Prostate gland (tissue), 2 donors: ENCODE measurements at places on chromosomes 2 and 18. TPM values are rescaled to one million over a fixed set of nuclear protein-coding genes. Genes with fewer than 3 reads are reported as not detected.

The ALPI gene
- total RNA-seq, result not detected

The SLC4A3 gene
- 7.6 TPM for total RNA-seq

DNA sequence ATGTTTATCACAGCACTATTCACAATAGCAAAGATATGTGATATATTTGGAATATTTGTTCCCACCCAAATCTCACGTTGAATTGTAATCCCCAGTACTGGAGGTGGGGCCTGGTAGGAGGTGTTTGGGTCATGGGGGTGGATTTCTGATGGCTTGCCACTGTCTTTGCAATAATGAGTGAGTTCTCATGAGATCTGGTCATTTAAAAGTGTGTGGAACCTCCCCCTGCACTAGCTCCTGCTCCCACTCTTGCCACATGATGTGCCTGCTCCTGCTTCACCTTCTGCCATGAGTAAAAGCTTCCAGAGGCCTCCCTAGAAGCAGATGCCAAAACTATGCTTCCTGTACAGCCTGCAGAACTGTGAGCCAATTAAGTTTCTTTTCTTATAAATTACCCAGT lies 72.2 kb upstream of the DYNC1I2 start:
- no peak for DNase-seq

DNA sequence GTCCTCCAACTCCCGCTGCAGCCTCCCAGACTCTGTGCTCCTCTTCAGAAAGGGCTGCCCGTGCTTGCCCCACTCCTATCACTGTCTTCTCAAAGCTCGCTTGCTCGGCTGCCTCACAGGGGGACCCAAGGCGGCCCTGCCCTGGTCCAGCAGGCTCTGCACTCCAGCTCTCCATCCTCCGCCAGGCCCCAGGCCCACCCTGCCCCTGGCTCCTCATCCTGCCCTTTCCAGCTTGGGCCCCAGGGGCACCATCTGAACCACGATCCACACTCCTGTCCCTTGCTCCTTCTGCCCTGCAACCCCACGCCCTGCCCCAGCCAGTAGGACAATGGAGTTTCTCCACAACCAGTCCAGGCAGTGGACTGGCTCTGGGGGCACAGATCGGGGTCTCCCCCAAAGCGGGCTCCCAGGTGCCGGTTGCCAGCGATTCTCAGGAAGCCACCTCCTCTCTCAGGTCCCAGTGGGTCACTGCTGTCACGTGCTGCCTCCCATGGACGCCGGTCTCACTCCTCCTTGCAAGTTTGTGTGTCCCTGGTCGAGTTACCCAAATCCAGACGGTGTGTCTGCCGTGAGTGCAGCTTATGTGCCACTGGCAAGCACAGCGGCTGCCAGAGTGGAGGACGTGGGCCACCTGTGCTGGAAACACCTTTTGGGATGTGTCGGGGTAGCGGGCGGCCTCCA lies 238.5 kb downstream of the HDAC4 start:
- no peak for DNase-seq

DNA sequence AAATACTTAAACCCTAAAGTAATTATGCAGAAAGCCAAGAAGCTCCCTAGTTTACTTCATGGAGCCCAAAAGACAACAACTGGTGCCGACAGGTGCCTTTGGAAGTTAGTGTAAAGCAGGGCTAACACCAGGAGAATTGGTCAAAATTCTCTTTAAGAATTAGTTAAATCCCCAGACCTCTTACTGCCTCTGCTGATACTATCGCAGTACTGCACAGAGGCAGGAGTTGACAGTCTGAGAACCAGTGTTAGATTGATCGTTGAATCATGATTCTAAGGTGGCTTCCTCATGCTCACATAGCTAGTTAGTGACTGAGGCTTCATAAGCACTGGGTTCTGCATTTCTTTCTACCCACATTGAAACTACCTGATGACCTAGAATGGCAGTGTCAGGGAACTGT lies 445.0 kb downstream of the XIRP2 start:
- no peak for DNase-seq

DNA sequence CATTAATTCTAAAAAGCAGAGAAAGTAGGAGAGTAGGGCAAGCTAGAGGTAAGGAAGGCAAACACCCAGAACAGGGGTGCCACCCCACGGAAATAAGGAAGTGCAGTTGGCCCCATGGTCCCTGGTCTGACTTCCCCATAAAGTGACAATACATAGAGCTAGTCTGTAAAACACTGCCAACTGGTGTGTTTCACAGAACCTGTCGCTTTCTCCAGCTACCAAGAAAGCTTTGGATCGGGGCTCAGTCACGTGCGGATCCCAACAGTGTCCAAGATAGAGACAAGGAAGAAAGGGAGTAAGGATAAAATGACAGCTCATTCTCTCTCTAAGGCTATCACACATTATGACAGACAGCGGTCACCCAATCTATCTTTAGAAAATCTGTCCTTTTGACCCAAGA lies 36.4 kb downstream of the TBC1D8 start:
- DNase-seq, result peak; percentile 39

DNA sequence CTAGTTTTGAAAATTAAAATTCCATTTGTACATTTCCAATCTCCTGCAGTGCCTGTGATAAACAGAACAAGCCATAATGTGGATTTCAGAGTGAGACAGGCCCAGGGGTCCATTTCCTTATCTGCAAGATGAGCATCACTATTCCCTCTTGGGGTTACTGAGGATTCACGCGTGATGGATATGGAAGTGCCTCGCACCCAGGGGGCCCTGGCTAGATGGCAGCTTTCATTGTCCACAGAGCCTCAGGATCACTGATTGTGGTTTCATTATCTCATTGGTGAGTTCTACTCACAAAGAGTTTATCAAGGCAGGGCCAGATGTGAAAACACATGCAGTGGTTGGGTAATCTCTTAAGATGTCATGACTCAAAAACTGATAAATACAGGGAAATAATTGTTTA lies 11.6 kb downstream of the CNGA3 start:
- no peak for DNase-seq

The VWC2L gene
- not detected for total RNA-seq

The NEDD4L gene
- 420 TPM for total RNA-seq

DNA sequence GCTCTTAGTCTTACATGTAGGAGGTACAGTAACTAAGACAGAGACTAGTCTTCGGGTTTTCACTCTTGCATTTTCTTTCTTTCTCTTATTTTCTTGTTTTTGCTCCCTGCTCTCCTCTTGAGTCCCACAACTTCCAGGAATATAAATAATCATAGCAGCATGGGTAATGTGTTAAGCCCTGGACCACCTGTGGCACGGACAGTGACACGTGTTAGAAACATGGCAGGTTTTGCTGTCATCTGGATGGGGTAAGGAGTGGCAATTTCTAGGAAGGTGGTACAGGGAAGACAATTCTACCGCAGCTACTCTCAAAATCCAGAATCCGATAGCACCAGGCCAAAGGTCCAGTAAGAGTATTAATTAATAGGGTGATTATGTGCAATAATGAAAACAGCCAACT lies 237.5 kb upstream of the FAM98A start:
- no peak for DNase-seq

The FBXO36 gene
- 5.6 TPM for total RNA-seq

DNA sequence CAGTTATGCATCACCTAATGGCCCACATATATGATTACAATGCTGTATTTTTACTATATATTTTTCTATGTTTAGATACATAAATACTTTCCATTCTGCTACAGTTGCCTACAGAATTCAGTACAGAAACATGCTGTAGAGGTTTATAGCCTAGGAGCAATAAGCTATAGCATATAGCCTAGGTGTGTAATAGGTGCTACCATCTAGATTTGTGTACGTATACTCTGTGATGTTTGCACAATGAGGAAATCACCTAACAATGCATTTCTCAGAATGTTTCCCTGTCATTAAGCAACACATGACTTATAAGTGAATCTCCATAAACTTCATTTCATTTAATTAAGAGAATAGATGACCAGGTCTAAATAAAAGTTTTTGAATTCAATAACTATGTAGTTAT lies 43.5 kb downstream of the SLC38A11 start:
- no peak for DNase-seq

DNA sequence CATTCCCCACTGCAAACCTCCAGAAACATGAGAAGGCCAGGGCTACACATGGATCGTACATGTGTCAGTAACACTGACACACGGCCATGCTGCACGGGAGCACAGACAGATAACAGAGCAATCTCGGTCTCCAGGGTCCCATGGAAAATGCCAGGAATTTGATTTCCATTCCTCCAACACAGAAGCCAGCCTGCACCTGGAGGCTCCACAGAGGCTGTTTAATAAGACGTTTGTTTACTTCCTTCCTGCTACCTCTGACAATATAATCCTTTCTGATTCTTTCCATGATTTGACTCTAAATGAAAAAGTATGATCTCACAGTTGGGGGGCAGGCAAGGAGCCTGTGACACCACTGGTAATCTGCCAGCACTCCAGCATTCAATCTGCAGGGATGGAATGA lies 210.9 kb upstream of the DDX18 start:
- no peak for DNase-seq

The IL36G gene
- not detected for total RNA-seq

DNA sequence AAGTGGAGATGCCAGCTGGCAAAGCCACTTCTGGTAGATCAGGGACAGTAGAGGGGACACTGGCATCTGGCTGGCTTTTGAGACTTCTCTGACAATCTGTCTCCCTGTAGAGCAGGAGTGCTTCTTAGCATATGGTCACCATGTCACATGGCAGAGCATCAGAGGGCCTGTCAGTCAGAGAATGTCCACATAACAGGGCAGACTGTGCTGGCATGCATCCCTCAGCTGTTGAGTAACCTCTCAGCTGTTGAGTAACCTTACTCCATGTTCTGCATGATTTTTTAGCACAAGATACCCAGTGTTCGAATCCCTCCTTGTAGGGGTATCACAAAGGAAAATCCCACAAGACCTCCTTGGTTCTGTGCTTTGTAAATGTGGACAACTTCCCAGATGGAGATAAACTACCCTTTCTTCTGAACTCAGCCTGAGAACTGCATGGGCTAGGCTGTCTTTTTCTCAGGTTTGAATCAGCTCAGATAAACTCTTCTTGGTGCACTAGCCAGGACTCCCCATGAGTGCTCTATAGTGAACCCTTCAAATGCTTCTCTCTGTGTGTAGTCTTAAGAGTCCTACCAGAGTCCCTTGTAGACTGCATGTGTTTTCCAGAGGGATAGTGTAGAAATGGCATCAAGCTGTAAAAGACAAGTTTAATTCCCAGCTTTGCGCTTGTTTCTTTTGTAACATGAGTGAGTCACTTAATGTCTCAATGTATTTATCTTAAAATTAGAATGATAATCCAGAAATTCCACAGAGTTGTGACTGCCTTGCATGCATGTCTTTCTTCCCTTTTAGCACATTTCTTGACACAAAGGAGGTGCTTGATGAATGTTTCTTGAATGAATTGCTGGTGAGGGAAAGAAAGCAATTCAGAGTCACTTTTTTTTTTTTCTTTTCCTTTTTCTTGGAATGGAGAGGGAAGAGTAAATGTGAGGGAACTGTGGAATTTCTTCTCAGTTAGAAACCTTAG lies 442.3 kb upstream of the HNMT start:
- DNase-seq, result no peak

- DNase-seq, result no peak
Measured at GRCh38 chr18:10797896-10798295, 272.1 kb downstream of the NAPG start.

- peak; percentile 22 for DNase-seq
Measured at GRCh38 chr2:9497017-9497416, 22.7 kb downstream of the IAH1 start.

The SKA1 gene
- total RNA-seq, result 2.7 TPM

The SLC35F5 gene
- 88.6 TPM for total RNA-seq

GRCh38 chr2:128237081-128237534 lies 81.6 kb downstream of the HS6ST1 start:
- DNase-seq, result no peak

The HOXD11 gene
- total RNA-seq, result 8.0 TPM

- DNase-seq, result no peak
Measured at GRCh38 chr2:60844105-60844504, 37.3 kb upstream of the REL start.

DNA sequence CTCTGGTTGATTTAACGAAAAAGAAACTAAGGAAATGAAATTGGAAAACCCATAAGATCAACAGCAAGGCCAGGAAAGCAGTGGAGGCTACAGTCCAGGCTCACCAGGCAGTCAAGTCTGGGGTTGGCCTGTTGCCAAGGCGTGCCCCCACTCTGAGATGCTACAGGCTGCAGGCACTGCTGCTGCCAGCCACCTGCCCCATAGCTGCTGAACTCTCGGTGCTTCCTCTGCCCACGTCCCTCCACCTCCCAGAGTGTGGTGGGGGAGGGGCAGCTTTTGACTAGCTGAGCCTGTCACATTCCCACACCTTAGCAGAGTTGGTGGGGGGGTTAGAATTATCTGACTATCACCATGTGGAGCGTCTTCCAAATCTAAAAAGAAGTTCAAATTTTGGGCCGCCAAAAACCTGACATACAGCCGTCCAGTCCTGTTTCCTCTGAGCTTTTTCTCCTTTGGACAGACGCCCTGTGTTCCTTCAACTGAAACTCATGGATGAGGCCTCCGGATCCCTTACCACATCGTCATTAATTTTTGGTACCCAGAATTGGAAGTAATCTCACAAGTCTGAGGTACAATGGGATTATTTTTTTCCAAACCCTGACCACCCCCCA lies 3.9 kb upstream of the SH3RF3 start:
- DNase-seq, result no peak

- DNase-seq, result peak; percentile 85
Measured at GRCh38 chr18:48951448-48952286, 902 bp upstream of the SMAD7 start.

The TTR gene
- total RNA-seq, result 0.50 TPM

DNA sequence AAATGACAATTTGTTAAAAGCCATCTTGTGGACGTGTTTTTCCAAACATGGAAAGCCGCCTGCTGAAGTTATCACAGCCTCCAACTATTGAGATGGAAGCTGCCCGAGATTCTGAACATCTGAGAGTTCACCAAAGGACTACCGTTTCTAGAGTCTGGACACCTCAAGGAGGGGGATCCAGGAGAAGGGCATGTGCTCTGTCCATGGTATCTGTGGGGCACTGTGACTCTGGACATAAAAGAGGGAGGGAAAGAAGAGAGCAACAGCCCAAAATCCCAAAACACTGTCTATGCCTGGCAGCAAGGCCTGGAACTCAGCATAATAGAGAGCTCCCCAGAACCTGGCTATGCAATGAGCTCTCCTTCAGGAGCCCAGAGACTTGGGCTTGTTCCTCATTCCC lies 319.9 kb downstream of the EN1 start:
- DNase-seq, result no peak

The APCDD1 gene
- total RNA-seq, result 41.0 TPM

- no peak for DNase-seq
Measured at GRCh38 chr2:172972005-172972619, 103.5 kb upstream of the MAP3K20 start.

- no peak for DNase-seq
Measured at GRCh38 chr2:233342301-233342700, 12.0 kb upstream of the DGKD start.
